ENCODE measurements at places on chromosomes 13 and 19.

DNA sequence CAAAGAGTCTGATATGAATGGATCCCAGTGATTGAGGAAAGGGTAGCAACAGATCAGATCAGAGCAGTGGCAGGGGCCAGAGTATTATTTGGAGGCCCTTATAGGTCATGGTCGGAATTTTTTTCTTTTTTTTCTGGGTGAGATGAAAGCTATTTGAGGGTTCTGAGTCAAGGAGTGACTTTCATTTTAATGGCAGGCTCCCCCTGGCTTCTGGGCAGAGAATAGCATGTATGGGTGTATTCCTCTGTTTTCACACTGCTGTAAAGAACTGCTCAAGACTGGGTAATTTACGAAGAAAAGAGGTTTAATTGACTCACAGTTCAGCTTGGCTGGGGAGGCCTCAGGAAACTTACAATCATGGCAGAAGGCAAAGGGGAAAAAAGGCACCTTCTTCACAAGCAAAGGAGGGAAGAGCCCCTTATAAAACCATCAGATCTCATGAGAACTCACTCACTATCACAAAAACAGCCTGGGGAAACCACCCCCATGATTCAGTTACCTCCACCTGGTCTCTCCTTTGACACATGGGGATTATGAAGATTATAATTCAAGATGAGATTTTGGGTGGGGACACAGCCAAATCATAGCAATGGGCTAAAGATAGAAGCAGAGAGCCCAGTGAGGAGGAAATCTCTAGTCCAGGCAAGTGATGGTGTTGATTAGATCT is 3.0 kb upstream of the SLC6A16 start:
- peak; percentile 66 for DNase-seq

GRCh38 chr19:11577451-11578257 is at the start of gene ACP5:
ACP5 (minus strand) TSS chr19:11577645; CDS start chr19:11577317, 328 bp downstream.
- DNase-seq = no peak

DNA sequence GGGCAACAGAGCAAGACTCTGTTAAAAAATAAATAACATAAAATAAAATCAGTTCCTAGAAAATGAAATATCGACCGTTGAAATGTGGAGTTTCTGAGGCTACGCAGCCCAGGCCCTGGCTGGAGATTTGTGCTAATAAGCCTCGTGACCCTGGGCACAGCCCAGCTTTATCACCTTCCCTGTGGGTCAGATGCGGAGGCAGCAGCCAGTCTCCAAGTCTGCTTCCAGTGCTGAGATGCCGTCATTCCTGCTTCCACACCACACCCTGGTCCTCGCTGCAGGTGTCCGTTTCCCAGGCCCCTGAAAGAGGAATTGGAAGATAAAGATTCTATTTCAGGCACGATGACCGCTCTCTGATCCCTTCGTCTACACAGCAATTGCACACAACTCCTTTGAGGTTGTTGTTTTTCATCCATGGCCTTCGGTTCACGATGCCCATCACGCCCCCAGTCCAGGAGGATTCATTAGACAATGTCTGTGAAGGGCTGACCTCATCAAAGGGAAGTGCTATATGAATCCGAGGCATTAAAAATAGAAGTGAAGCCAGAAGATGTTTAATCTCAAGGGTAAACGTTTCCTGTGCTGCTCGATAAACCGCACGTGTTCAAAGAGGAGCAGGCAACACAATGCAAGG is 48.3 kb upstream of the ATP11A start:
- no peak for DNase-seq

DNA sequence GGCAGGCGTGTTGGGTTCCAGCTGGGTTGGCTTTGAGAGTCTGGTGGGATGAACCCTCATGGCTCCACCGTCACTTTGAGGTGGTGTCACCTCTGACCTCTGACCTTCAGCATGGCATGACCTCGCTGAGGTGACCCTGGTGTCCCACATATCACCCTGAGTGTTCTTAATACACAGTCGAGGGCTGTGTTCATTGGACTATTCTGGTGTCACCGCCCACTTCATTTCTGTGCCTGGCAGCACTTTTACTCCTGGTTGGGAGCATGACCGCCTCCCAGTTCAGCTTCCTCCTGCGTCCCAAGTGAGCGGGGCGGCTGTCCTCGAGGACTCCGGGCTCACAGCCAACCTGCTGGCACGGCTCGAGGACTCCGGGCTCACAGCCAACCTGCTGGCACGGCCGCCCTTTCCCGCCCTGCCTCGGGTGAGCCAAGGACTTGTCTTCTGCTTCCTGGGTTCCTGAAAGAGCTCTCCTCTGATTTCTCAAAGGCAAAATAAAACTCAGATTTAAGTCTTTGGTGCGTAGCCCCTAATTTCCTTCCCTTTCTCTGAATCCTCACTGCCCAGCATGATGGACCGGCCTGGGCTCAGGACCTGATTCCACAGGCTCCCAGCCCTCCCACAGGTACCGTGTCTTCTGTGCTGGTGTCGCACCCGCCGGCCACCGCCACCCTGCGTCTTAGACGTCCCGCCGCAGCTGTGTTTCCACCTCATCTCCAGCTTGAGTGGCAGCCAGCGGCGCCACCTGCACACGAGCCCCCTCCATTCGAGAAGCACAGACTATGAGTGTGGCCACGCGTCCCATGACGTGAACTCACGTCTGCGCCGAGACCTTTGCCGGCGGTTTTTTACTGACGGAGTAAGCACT is 10.4 kb downstream of the ATP4B start:
- no peak for DNase-seq

DNA sequence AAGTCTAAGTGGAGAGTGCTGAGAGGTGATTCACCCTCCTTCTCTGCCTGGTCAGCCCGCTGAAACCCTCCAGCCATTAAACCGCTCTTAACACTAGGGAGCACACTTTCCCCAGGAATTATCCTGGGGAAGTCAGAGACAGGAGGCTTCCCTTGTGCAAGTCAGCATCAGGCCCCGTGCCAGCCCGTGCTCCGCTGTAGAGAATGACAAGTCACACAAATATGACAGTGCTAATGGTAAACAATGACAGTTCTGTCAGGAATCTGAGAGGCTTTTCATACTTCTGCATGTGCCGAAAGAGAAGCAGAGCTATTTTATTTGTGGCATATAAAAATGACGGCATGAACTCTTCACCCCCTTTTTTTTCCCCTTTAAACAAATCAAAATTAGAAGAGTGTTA is 816.9 kb upstream of the SLC10A2 start:
- DNase-seq = no peak
